ENCODE measurements at places on chromosomes 13 and 19. TPM values are rescaled to one million over a fixed set of nuclear protein-coding genes. Genes with fewer than 3 reads are reported as not detected.
A peak's percentile ranks its signal among the peaks of the same experiment; 100 is the strongest.

FXYD1 gene
- total RNA-seq, result 11.1 TPM

PSG2 gene
- not detected for total RNA-seq

KIR3DL1 gene
- 0.91 TPM for total RNA-seq

KLK13 gene
- not detected for total RNA-seq

PROZ gene
- total RNA-seq, result not detected

PLPPR3 gene
- 0.27 TPM for total RNA-seq

OR7C1 gene
- total RNA-seq, result not detected

KRTDAP gene
- total RNA-seq, result not detected

RFPL4AL1 gene
- total RNA-seq, result not detected

GRCh38 chr13:30145709-30146367 is 161.5 kb downstream of the KATNAL1 start:
- peak; percentile 34 for DNase-seq

DNA sequence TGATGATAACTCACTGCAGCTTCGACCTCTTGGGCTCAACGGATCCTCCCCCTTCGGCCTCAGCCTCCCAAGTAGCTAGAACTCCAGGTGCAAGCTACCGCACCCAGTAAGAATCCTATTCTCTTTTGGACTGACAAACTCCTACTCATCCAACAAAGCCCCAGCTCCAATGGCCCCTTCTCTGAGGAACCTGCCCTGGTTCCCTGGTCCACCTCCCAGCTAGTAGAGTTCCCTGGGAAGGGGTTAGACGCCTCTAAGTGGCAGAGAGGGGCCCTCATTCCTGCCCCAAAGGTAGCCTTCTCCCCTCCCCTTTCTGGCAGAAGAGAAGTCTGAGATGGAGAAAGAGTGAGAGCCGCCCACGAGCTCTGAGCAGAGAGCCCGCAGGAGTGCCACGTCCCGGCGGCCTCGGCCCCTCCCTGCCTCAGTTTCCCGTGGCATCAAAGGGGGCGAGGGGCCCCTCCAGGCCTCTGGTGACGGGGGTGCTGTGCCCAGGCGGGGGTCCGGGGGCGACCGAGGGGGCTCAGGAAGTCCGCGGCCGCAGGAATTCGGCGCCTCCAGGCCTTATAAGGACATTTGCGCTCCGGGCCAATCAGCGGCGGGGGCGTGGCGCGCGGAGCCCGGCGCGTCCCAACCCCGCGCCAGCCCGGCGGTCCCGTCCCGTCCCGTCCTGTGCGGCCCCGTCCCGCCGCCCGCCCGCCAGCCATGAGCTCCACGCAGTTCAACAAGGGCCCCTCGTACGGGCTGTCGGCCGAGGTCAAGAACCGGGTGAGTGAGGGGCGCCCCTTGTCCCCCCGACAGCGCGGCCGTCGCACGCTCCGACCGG is at the start of gene CNN2:
CNN2 (plus strand) TSS at position 649 of the 823 bp plus-strand sequence; CDS start at position 703, 54 bp downstream.
- peak; percentile 95 for DNase-seq

DNA sequence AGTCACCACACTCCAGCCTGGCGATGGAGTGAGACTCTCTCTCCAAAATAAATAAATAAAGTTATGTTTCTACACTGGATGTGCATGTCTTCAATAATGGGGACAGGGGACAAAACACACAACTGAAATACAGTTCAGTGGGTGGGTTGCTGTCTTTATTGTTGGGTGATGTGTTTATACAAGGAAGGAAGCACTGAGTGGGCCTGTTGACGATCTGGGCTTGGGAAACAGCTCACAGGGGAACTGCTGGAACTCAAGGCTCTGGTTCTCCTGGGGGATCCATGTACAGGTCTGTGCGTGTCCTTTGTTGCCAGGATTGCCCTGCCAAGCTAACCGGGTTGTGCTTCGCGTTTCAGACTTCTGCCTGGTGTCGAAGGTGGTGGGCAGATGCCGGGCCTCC is 18.9 kb downstream of the SPINT2 start:
- no peak for DNase-seq

GRCh38 chr13:98176777-98177608 is at the start of gene RNF113B:
Gene RNF113B (minus strand): TSS chr13:98177269. CDS start chr13:98177236, 33 bp downstream.
- no peak for DNase-seq

GRCh38 chr19:14479975-14480699 is 5.0 kb upstream of the PTGER1 start:
- peak; percentile 92 for DNase-seq

- DNase-seq, result peak; percentile 87
Observed at GRCh38 chr19:16185768-16186123, 536 bp downstream of the FAM32A start.

DNA sequence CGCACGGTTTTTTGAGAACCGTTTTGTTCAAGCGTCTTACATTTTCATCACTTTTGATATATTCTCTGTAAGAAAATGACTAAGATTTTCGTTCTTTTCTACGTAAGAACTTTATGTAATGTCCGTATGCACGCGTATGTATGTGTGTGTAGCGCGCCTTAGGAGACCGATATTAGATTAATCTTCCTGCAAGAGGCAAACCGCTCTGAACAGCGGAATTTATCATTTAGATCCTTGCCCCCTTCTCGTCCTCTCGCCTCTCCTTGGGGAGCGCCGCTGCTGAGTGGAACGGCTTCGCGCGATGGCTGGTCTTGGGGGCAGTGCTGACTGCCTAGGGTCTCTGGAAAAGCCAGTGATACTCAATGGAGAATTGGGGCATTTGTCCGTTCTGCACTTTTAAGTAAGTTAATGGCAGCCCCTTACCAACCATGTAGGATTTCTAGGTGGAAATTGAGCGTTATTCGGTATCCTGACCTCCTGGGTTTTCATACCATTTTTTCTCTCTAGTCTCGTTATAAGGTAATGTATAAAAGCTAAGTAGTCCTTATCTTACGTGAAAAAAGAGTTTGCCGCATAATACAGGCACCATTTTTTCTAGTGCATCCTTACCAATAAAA is 4.7 kb downstream of the MAB21L1 start:
- no peak for DNase-seq

GRCh38 chr13:34591129-34591528 is 350.9 kb upstream of the NBEA start:
- DNase-seq, result no peak

DNA sequence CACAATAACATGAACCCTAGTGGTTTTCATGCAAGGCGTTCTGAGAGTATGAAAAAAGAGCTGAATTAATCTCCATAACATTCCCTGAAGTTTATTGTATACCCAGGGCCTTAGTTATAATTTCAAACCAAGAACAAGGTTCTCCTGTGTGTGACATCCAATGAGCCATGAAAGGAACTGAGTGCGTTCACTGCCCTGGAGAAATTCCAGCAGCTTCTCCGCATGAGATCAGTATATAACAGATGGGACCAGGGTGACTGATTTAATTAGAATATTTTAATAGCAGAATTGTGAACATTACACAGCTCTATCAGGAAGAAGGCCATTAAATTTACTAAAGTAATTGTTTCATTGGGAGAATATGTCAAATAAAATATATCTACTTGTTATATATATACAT is 1190.5 kb upstream of the SLC10A2 start:
- DNase-seq, result no peak

DNA sequence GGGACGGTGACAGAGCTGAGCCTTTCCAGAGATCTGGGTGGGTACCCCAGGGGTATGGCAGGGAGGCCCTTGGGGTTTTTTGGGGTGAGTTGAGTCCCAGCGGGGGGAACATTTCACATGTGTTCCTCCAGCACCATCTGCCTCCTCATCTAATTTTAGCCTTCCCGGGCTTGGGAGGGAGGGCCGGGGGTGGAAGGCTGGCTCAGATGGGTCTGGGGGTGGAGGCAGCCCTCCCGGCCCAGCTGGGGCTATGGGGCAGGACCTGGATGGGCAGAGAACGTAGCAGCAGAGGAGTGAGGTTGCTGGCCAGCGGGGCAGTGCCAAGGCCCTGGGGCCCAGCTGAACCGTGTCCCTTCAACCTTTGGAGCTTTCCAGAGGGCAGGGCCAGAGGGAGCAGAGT is 23.5 kb downstream of the ADGRL1 start:
- DNase-seq, result no peak

DNA sequence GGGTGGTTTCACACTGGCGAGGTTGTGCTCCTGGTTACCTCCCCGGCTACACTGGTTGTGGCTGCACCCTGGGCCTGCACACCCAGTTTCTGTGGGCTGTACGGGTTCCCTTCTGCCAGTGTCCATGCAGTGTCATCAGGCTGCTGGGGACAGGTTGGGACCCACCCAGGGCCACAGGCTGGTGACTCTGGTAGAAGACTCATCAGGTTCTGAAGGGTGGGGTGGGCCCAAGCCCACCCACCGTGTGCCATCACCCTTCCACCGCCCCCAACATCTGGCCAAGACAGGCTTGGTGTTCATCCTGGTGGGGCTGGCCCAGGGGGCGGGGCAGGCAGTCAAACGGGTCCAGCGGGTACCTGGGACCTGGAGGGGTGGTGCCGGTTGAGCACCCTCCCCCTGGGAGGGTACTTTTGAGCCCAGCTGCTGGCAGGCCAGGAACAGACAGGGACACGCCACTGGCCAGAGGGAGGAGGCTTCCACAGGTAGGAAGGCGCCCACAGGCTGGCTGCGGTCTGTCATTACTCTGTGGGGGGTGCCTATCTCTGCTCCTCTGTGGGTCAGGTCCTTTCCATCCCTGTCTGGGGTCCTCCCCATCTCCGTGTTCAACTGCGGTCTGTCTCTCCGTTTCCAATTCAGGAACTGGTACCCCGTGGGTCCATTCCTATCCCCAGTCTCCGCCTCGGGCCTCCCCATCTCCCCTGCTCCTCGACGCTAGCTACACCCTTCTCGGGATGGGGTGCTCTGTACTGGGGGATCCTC is at the start of gene RNF225:
RNF225 (plus strand) TSS at position 437 of the 759 bp plus-strand sequence. CDS start 434 bp downstream, outside the sequence.
- no peak for DNase-seq

DNA sequence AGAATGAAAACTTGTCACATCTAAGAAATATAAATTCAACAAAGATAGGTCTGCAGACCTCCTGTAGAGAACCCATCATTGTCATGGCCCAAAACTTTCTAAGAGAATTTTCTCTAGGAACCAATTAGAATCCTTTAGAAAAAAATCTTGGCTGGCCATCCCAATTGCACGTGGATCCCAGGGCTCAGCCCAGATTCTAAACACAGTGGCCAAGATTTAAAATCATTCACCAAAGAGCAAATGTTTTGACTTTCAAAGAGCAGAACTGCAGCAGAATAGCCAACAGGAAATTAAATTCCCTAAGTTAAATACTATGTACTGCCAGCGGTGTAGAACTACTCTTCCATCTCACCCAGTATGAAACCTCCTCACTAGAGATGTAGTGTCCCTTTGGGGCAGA is 21.3 kb downstream of the IPO5 start:
- DNase-seq, result no peak

- no peak for DNase-seq
Observed at GRCh38 chr13:50927701-50928100, 18.1 kb downstream of the RNASEH2B start.

DNA sequence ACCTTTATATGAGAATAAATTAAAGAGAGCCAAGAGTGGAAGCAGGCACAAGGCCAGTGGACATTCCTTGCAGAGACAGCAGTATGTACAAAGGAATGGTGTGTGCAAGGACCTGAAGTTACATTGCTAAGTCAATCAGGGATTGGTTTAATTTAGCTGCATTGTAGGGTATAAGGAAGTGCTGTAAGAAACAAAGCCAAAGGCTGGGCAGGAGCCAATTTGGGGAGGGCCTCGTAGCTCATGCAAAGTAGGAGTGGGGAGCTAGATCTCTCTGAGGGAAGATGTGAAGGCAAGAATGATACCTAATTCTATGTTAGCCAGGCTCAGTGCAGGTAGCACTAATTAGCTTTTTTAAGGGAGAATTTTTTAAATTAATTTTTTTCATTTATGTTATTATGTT is 76.7 kb downstream of the SLAIN1 start:
- DNase-seq, result no peak

DNA sequence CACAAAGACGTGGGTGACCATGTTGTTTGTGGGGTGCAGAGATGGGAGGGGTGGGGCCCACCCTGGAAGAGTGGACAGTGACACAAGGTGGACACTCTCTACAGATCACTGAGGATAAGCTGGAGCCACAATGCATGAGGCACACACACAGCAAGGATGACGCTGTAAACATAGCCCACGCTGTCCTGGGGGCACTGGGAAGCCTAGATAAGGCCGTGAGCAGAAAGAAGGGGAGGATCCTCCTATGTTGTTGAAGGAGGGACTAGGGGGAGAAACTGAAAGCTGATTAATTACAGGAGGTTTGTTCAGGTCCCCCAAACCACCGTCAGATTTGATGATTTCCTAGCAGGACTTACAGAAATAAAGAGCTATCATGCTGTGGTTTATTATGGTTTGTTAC is 5.6 kb downstream of the KLK2 start:
- no peak for DNase-seq

DNA sequence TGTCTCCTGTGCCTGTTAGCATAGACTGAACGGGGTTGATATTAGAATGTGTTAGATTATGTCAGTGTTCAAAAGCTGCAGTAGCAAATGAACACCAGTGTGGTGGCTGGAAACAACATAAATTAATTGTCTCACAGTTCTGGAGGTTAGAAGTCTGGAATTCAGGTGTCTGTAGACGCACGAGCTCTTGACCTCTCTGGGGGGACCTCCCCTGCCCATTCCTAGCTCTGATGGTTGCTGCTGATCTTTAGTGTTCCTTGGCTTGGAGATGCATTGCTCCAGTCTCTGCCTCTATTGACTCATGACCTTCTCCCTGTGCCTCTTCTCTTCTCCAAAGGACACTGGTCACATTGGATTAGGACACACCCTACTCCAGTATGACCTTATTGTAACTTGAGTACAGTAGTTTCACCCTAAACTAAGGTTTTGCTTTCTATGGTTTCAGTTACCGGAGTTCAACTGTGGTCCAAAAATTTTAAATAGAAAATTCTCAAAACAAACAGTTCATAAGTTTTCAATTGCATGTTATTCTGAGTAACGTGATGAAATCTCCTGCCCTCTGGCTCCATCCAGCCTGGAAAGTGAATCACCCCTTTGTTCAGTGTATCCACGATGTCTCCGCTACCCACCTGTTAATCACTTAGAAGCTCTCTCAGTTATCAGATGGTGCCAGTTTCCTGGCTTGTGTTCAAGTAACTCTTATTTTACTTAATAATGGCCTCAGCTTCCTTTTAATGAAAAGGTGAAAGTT is 273.2 kb downstream of the MYO16 start:
- no peak for DNase-seq

All from spleen (tissue), 13 donors.